ENCODE measurements at places on chromosomes 2 and 18.

- DNase-seq = no peak
These were observed 89.6 kb upstream of the CCDC68 start for GRCh38 chr18:55048892-55049291.

DNA sequence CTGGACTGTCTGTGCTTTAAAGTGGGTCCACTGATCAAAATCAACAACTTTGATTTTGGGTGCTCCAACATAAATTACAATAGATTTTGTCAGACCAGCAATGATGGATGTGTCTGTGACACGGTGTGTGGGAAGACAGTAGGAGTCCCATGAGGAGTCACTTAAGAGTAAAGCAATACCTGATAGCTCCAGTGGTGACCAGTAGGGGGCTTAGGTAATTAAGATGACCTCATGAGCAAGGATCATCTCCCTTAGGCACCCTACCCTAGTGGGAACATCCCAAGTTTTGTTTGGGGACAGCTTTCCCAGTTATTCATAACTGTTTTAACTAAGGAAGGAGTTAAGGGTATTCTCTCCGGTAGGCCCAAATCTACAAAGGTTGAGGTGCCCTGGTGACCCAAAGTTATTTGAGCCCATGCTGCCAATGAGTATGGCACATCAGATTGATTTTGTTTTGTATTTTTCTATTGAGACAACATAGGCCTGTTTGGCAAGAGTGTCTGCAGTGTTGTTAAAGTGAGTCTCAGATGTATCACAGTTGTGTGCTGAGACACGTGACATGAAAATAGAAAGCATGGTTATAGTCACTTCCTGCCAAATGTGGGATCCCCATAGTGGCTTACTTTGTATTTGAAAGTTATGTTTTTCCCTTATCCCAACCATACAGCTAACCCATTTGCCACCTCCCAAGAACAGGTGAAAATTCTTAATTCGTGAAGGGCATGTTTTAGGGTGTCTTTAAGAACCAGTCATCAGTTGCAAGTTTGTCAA lies 1337.6 kb upstream of the SLC39A10 start:
- DNase-seq = no peak

DNA sequence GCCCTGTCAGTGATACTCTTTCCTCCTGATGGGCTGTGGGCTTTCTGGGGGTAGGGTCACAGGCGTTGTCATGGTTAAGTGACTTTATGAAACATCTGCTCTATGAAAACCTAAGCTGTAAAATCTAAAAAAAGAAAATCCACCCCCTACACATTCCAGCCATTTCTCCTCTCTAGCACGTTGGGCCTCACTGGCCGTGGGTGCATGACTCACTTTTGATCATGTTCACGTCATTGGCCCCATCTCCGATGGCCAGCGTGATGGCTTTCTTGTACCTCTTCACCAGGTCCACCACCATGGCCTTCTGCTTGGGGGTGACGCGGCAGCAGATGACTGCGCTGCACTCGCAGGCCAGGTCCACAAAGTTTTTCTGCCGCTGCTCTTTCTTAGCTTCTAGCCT lies 39.3 kb upstream of the NARS1 start:
- DNase-seq = no peak

DNA sequence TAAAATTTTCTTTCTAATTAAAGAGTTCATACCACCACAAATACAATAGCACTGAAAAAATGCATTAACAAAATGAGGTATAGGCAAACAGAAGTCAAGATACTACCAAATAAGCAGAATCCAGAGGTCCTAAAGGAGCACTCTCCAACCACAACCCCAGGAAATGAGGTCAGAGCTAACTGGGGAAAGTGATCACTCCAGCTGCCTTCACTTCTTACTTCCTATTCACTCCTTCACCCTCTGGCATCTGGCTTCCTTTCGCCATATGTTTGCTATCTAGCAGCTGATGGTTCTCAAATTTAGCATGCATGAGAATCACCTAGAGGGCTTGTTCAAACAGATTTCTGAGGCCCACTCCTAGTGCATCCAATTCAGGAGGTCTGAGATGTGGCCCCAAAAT lies 212.6 kb upstream of the ACVR2A start:
- DNase-seq = no peak

GRCh38 chr2:219508971-219509779 lies 5.1 kb upstream of the ASIC4 start:
- no peak for DNase-seq

DNA sequence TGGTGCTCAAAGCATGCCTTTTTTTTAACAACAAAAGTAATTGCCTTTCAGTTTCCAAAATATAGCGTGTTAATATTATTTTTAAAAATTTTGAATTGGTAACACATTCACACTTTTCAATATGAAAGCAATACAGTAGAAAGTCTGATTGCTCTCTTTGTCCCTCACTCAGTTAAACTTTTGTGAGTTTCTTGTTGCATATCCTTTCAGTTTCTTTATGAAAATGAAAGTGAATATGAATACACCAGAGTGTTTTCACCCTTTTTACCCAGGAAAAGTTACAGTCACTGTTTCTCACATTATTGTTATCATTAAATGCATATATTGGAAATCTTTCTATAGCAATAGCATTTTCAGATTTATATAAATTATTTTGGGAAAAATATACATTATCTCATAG lies 377.4 kb upstream of the CRIM1 start:
- no peak for DNase-seq

DNA sequence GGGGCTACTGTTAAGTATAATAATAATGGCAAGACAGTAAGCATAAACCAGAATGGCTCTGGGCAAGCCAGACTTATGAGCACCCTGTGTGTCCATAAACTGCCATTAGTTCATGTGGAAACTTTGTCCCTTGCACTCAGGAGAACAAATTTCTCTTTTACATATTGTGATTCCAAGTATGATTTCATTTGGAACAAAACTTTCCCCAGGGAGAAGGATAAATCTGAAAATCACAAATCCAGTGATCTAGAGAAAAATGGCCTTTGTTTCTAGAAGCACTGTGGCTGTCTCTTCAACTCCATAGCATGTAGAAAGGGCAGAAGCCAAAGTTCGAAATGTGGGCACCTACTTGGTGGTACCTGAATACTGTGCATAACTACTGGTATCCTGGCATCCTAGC lies 823.7 kb upstream of the SOX11 start:
- no peak for DNase-seq

All from CMK (cell line).